Muscle of back (tissue), 13 donors: ENCODE measurements at places on chromosomes 2 and 18. TPM values are rescaled to one million over a fixed set of nuclear protein-coding genes. Genes with fewer than 3 reads are reported as not detected.

VAMP8 gene
- polyA plus RNA-seq = 18.6 TPM

RIF1 gene
- 60.7 TPM for polyA plus RNA-seq

PSME4 gene
- polyA plus RNA-seq = 41.4 TPM

TMEFF2 gene
- polyA plus RNA-seq = 22.1 TPM

CABYR gene
- 3.0 TPM for polyA plus RNA-seq

GPC1 gene
- polyA plus RNA-seq = 112 TPM

RANBP2 gene
- 33.7 TPM for polyA plus RNA-seq

IL36RN gene
- 2.4 TPM for polyA plus RNA-seq

HOXD3 gene
- 5.9 TPM for polyA plus RNA-seq

KCMF1 gene
- polyA plus RNA-seq = 46.0 TPM

ATOH8 gene
- 16.9 TPM for polyA plus RNA-seq

MEP1B gene
- not detected for polyA plus RNA-seq

SLC16A14 gene
- polyA plus RNA-seq = 2.3 TPM

TUBB8B gene
- polyA plus RNA-seq = not detected

MSH6 gene
- 38.7 TPM for polyA plus RNA-seq

TRMT61B gene
- 9.4 TPM for polyA plus RNA-seq

DYNC1I2 gene
- polyA plus RNA-seq = 93.7 TPM

WNT10A gene
- not detected for polyA plus RNA-seq

STARD6 gene
- not detected for polyA plus RNA-seq

LHCGR gene
- polyA plus RNA-seq = 0.26 TPM

GALR1 gene
- 0.05 TPM for polyA plus RNA-seq

HTR2B gene
- polyA plus RNA-seq = 0.17 TPM

SLC23A3 gene
- 1.2 TPM for polyA plus RNA-seq

FKBP7 gene
- polyA plus RNA-seq = 53.8 TPM

ABCB11 gene
- polyA plus RNA-seq = 0.21 TPM

CDH2 gene
- 3.9 TPM for polyA plus RNA-seq

FER1L5 gene
- polyA plus RNA-seq = 1.1 TPM

CHN1 gene
- 15.4 TPM for polyA plus RNA-seq

TRAF3IP1 gene
- polyA plus RNA-seq = 11.7 TPM

HOXD12 gene
- not detected for polyA plus RNA-seq

FKBP1B gene
- polyA plus RNA-seq = 1.6 TPM

PRADC1 gene
- 25.0 TPM for polyA plus RNA-seq

UCN gene
- polyA plus RNA-seq = 2.0 TPM

ST6GAL2 gene
- 2.8 TPM for polyA plus RNA-seq

LYPD6 gene
- 2.0 TPM for polyA plus RNA-seq

SPDYA gene
- polyA plus RNA-seq = 0.88 TPM

PLA2R1 gene
- 3.9 TPM for polyA plus RNA-seq

ARHGEF33 gene
- polyA plus RNA-seq = 1.5 TPM

PDE6D gene
- polyA plus RNA-seq = 17.9 TPM

L3MBTL4 gene
- 2.3 TPM for polyA plus RNA-seq

B4GALT6 gene
- polyA plus RNA-seq = 12.9 TPM

KCNF1 gene
- polyA plus RNA-seq = 3.6 TPM

ABHD1 gene
- polyA plus RNA-seq = 0.84 TPM

GKN2 gene
- polyA plus RNA-seq = not detected

BOLL gene
- polyA plus RNA-seq = 1.2 TPM

UNC80 gene
- polyA plus RNA-seq = 1.9 TPM

TEX44 gene
- not detected for polyA plus RNA-seq

RAB6C gene
- polyA plus RNA-seq = 1.0 TPM

RIT2 gene
- not detected for polyA plus RNA-seq

LOXHD1 gene
- polyA plus RNA-seq = 2.8 TPM

FASTKD1 gene
- polyA plus RNA-seq = 31.6 TPM

FAP gene
- 131 TPM for polyA plus RNA-seq

PPP1R1C gene
- 1.2 TPM for polyA plus RNA-seq

CCDC150 gene
- polyA plus RNA-seq = 5.9 TPM

TMEM37 gene
- polyA plus RNA-seq = 7.0 TPM

GREB1L gene
- polyA plus RNA-seq = 14.5 TPM

PDCD1 gene
- 0.10 TPM for polyA plus RNA-seq

SLC4A3 gene
- polyA plus RNA-seq = 9.0 TPM

PROM2 gene
- polyA plus RNA-seq = 0.54 TPM
